MCF 10A (cell line): ENCODE measurements at places on chromosomes 5 and 9.

DNA sequence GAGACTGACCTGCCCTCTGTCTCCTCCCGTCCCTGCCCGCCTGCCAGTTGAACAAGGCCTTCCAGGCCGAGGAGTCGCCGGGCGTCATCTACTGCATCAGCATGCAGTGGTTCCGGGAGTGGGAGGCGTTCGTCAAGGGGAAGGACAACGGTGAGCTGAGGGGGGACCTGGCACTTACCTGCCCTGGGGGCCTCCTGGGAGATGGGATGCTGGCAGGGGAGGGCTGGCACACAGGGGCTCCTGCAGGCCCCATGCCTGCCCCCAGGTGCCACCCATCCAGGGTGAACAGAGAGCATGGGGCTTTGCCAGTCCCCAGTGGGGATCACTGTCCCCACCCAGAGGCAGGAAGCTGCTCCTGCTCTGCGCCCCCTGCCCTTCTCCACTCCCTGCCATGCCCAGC, 43.0 kb downstream of the USP20 start:
- DNase-seq, result no peak

DNA sequence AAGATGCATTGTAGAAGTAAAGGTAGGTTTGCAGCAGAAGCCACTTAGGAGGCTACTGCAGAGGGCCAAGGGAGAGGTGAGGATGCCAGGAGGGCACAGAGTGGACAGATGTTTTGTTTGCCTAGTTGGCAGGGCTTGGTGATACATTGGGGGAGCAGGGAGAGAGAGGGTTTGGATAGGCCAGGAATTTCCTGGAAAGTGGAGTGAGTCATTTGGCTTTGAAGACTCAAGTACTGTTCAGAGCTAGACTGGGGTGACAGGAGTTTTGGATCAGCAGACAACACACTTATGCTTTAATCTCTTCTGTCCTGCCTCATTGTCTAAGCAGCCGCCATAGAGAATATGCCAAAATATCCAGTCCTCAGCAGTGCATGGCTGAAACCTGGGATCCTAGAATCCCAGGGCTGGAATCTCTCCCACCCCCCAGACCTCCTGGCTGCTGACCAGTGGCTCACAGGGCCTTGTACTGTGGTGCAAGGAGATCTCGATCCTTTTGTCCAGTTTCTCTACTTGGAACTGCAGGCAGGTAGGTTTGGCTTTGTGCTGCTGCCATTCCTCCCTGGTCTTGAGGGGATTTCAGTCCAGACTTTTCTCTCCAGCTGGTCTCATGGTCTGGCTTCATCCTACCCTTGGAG, 11.0 kb downstream of the TMEM268 start:
- peak; percentile 63 for DNase-seq

DNA sequence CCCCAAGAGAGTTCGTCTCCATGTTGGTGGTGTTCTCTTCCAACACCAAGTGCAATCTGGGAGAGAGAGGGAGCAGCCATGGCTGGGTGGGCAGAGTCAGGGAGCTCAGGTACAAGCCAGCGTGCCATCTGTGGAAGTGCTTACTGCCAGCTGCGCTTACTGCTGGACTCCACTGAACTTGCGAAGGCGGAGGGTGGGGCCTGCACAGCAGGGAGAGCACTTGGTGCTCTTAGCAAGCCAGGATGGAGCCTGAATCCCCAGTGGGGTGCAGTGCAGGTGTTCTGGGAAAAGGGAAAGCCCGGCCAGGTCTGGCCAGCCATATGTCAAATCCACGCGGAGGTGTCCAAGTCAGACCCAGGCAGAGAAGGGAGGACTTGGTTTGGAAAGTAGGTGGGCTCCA, 142.0 kb downstream of the FANCC start:
- DNase-seq, result no peak

- no peak for DNase-seq
Measured at GRCh38 chr9:116002181-116002580, 151.4 kb upstream of the PAPPA start.

GRCh38 chr9:131813116-131813515, 73.2 kb upstream of the RAPGEF1 start:
- DNase-seq, result no peak

GRCh38 chr9:120730654-120731514, 16.6 kb upstream of the MEGF9 start:
- DNase-seq, result peak; percentile 84

GRCh38 chr9:91486699-91487497, 63.3 kb upstream of the NFIL3 start:
- DNase-seq, result no peak
